ENCODE measurements at places on chromosomes 7 and 10.

GRCh38 chr7:37671876-37672275 is 11.7 kb upstream of the GPR141 start:
- DNase-seq, result no peak

- DNase-seq, result peak; percentile 93
Observed at GRCh38 chr10:124906551-124907001, 35.3 kb upstream of the ZRANB1 start.

- DNase-seq, result no peak
Observed at GRCh38 chr10:97371696-97372095, 29.4 kb downstream of the RRP12 start.

DNA sequence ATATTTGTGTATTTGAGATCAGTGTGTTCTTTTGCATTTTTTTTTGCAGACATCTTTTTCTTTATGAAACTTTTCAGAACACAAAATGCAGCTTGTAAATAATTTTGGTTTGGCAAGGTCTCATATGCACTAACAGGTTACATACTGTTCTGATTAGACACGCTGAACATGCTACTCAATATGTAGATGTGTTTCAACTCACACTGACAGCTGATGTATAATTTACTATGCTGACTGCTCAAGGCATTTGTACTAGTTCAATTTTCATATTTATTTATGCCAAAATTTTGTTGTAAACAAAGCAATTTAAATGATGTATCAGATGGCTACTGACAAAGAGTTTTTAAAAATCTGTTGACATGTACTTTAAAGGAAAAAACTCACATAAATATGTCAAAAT is 123.8 kb downstream of the TFEC start:
- DNase-seq, result no peak

DNA sequence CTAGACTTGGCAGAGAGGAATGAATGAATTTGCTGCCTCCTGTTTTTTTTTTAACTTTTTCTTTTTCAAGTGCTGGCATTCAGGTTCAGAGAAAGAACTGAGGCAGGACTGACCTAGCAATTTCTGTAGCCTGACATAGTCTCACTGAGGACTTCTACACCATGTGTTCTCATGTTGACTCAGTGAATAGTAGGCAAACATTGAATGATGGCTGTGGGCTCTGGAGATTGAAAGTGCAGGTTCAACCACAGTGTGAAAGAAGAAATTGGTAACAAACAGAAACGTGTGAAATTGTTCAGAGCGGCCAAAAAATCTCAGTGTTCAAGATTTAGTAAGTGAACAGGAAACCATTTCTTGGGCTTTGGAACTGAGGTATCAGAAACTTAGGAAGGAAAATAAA is 322.4 kb upstream of the GHITM start:
- no peak for DNase-seq

DNA sequence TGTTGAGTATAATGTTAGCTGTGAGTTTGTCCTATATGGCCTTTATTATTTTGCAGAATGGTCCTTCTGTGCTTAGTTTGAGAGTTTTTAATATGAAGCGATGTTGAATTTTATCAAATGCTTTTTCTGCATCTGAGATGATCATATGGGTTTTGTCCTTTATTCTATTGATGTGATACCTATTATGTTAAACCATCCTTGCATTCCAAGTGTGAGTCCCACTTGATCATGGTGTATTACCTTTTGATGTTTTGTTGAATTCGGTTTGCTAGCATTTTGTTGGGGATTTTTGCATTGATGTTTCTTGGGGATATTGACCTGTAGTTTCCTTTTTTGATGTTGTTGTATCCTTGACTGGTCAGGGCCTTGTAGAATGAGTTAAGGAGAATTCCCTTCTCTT is 166.4 kb downstream of the MLLT10 start:
- peak; percentile 6 for DNase-seq

GRCh38 chr7:128882134-128882533 is 19.5 kb downstream of the ATP6V1F start:
- no peak for DNase-seq

GRCh38 chr7:1922071-1922869 is 252.2 kb downstream of the ELFN1 start:
- peak; percentile 34 for DNase-seq

- DNase-seq, result no peak
Observed at GRCh38 chr10:11209830-11210181, 192.1 kb downstream of the CELF2 start.

- DNase-seq, result no peak
Observed at GRCh38 chr7:28442540-28443420, 30.5 kb downstream of the CREB5 start.

- DNase-seq, result peak; percentile 15
Observed at GRCh38 chr7:31734456-31734855, 47.4 kb downstream of the PPP1R17 start.

DNA sequence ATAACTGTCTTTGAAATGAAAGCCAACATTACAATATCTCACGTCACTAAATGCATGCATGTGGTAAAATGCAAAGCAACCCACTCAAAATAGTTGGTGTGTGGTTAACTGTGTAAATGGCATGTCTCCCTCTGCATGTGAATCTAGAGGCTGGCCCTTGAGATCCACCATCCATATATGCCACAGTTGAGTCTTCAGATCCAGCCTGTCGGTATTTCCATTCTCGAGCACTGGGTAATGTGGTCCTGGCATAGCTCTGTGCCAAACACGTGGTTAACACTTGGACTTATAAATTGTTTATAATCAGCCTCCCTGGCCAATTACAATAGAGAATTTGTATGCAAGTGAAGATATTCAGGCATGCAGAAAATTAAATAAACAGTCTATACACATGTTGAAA is 90.3 kb downstream of the LYZL1 start:
- DNase-seq, result no peak

DNA sequence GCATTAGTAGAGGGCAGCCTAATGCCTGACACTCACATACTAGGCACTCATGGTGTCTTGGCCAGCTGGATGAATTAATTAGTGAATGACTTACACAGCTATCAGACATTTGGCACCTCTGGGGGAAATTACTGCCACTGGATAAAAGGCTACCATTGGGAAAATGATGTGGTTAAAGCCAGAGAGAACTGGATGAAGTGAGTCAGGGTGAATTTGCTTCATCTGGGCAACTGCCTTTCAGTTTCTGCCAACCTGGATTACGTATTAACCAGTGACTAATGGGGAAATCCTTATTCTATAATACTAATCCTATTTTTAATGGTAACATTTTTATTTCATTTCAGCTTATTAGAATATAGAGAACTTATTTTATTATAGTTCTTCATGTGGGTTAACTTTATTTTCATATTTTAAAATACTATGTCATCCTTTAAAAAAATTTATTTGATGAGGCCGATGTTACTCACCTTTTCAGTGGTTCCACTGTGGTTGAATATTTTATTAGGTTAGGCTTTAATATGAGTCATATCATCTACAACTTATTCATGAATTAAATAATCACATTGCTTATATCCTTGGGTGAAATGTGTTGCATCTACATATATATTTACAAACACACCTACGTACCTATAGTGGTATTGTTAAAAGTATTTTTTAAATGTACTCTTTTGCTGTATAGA is 85.6 kb upstream of the CAPZA2 start:
- peak; percentile 84 for DNase-seq

- DNase-seq, result no peak
Observed at GRCh38 chr7:70935854-70936253, 196.1 kb upstream of the GALNT17 start.

DNA sequence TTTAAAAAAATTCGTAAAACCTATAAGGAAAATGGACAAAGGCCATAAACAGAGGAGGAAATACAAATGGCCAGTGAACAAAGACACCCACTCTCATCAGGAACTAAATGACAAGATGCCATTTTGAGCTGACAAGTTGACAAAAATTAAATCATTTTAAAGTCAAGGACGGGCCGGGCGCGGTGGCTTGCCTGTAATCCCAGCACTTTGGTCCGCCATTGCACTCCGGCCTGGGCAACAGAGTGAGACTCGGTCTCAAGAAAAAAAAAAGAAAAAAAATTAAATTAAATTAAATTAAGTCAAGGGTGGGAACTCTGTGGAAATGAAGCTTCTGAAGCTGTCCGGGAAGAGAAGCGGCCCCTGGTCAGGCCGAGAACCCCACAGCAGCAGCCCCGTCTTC is 1.2 kb upstream of the NOM1 start:
- no peak for DNase-seq

DNA sequence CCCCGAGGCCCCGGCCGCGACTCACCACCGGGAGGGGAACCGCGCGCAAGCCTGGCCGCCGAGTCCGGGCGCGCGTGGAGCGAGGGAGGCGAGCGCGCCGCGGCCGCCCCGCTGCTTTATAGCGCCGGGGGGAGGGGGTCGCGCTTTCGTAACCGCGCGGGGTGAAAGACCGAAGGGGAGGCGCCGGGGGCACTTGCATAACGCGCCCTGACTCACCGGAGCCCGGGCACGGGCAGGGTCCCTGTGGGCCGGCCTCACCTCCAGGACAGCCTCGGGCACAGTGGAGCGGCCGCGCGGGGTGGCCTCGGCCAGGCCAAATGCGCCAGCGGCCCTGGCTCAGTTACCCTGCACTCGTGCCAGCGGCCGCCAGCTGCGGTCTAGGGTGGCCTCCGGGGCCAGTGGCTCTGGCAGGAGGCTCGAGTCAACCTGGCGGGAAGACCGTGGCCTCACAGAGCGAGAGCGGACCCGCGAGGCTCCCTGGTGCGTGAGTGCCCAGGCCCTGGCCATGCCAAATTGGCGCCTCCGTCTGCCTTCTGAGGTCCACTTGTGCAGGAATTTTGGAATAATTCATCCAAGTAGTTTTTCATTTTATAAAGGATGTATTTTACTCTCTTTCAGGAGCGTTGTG is at the start of gene RBP4:
TSS of gene RBP4 (minus strand) at position 90 of the 628 bp plus-strand sequence. CDS start 207 bp downstream, outside the sequence.
- no peak for DNase-seq

GRCh38 chr7:33061282-33061937 is 1.2 kb downstream of the NT5C3A start:
- no peak for DNase-seq

- no peak for DNase-seq
Observed at GRCh38 chr7:148147438-148147837, 443.1 kb upstream of the C7orf33 start.

GRCh38 chr7:100943693-100944092 is 5.6 kb upstream of the MUC3A start:
- DNase-seq, result no peak

DNA sequence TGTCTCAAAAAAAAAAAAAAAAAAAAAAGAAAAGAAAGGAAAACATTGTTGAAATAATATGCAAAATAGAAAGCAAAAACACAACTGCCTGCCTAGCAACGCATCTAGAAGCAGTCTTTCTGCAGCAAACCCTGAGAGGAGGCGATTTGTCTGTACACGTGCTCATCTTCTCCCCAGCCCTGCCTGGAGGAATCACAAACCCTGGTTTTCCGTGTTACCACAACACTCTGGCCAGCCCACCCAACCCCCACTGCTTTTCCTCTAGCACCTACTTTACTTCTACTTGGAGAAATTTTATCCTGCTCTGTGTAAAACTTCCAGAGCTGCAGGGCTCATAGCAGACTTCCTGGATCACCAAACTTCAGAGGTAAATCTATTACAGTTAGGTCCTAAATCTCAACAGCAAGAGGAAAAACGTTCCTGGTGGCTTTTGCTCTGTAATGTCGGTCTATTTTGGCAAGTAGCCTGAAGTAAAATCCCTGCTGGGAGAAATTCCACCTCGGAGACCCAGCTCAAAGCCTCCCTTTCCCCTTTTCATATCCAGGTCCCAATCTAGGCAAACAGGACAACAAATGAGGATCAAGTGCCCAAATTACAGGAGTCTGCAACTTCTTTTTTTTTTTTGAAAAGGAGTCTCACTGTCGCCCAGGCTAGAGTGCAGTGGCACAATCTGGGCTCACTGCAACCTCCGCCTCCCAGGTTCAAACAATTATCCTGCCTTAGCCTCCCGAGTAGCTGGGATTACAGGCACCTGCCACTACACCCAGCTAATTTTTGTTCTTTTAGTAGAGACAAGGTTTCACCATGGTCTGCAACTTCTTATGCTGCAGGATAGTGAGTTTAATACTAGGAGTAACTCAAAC is 91.6 kb downstream of the DNMBP start:
- peak; percentile 61 for DNase-seq

- peak; percentile 24 for DNase-seq
Observed at GRCh38 chr7:39741942-39742623, 118.7 kb downstream of the RALA start.

- DNase-seq, result no peak
Observed at GRCh38 chr10:64312876-64313275, 791.7 kb downstream of the REEP3 start.

- DNase-seq, result peak; percentile 99
Observed at GRCh38 chr10:17025444-17026295, 103.9 kb downstream of the CUBN start.

DNA sequence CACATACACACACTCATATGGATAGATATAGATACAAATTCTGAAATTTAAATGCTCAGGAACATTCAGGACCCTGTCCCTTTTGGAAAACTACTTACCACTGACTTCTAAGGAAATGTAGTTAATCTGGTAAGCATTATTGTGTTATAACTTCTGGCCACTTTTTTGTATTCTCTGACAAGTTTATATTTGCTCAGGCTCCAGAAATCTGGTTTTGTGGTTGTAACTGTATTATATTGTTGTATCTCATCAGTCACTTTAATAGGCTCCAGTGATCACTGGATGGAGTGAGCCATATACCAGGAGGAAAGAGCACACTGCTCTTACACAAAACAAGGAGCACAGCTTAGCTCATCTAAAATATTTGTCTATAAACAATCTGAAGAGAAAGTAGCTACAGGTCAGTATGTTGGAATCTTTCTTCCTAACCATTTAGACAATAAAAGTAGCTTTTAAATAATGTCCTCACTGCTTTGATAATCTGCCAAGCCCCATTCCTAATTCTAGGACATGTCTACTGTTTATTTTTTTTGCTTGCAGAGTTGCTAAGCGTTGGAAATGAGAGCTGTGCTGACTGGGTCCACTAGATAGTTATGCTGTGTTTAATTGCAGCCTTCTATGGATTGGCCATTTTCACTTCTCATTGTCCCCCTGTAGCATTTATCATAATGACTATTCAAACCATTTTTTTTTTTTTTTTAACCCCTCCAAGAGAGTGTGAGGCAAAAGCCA is 43.8 kb downstream of the SMNDC1 start:
- DNase-seq, result no peak

GRCh38 chr10:986137-986825 is 2.0 kb upstream of the GTPBP4 start:
- DNase-seq, result peak; percentile 62

- DNase-seq, result peak; percentile 87
Observed at GRCh38 chr7:17623546-17624185, 316.6 kb downstream of the SNX13 start.

- no peak for DNase-seq
Observed at GRCh38 chr7:82156168-82156567, 287.4 kb downstream of the CACNA2D1 start.

GRCh38 chr7:98991141-98991540 is 112.8 kb downstream of the TRRAP start:
- no peak for DNase-seq
